ENCODE measurements at places on chromosomes 11 and 22. TPM values are rescaled to one million over a fixed set of nuclear protein-coding genes. Genes with fewer than 3 reads are reported as not detected.

Gene MS4A12
- total RNA-seq: not detected

DNA sequence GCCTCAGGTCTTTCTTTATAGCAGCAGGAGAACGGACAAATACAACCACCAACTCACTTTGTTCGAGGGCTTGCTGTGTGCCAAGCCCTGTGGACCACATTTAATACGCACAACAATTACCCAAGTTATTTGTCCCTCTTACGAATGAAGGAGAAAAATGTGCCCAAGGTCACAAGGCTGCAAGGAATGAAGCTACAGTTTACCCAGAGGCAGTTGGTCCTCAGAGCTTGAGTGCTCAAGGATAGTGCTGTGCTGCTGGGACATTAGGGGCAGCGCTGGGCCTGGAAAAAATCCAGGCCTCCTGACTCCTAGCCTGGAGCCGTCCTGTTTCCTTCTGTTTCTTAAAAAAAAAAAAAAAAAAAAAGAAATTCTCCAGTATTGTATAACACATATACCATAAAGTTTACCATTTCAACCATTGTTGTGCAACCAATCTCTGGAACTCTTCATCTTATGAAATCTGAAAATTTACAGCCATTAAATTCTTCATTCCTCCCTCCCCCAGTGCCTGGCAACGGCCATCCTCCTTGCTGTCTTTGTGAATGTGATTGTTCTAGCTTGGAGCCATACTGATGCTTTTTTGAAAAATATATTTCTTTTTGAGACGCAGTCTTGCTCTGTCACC, 1.0 kb upstream of the C11orf86 start:
- no peak for DNase-seq
- no peaks in the 10 kb centered on the region for H3K36me3 ChIP-seq
- H3K27ac ChIP-seq: no peak overlapping the region
- peaks cover 3% of the 10 kb centered on the region for H3K27me3 ChIP-seq
- peaks cover 4% of the 10 kb centered on the region for H3K4me1 ChIP-seq

DNA sequence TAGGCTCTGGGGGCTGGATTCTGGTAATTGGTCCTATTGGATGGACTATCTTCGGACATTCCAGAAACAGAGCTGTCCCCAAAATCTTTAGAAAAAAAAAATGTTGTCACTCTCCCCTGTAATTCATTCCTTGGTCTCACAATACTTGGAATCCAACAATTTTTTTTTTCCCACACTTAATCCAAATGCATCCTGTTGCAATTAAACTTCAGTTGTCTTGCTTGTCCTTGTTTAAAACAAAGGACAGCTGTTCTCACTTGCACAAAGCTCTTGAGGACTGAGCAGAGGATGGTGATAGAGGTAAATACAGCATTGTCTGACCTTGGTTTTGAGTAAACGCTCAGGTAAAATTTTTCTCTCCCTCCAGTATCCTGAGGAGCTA, 75.3 kb downstream of the SC5D start:
- H3K27ac ChIP-seq: peak overlapping the region; percentile 89
- peaks cover 25% of the 10 kb centered on the region for H3K4me1 ChIP-seq

DNA sequence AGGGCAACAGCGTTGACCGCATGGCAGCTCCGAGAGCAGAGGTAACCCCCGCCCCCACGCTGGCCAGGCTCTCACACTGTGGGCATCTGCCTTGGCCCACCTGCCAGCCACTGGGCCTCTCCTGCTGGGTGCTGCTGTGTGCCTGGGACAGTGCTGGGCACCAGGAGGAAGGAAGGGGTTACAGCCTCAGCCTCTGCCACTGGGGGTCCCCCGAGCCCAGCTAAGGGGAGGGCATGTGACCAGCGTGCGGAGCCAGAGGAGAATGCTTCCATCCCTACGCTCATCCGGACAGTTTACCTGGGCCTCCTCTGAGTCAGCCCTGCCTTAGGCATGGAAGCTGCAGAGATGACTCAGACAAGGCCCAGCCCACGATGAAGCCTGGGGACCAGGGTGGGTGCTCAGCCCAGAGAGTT, 10.9 kb downstream of the NCF4 start:
- H3K4me3 ChIP-seq: no peak overlapping the region
- DNase-seq: no peak
- peaks cover 44% of the 10 kb centered on the region for H3K36me3 ChIP-seq
- peaks cover 23% of the 10 kb centered on the region for H3K4me1 ChIP-seq
- no peak overlapping the region for H3K27ac ChIP-seq
- no peaks in the 10 kb centered on the region for H3K27me3 ChIP-seq

GRCh38 chr11:28581286-28582242, 473.4 kb downstream of the METTL15 start:
- no peak overlapping the region for H3K27ac ChIP-seq
- H3K27me3 ChIP-seq: no peaks in the 10 kb centered on the region
- H3K4me3 ChIP-seq: no peak overlapping the region
- no peaks in the 10 kb centered on the region for H3K4me1 ChIP-seq
- no peaks in the 10 kb centered on the region for H3K36me3 ChIP-seq

DNA sequence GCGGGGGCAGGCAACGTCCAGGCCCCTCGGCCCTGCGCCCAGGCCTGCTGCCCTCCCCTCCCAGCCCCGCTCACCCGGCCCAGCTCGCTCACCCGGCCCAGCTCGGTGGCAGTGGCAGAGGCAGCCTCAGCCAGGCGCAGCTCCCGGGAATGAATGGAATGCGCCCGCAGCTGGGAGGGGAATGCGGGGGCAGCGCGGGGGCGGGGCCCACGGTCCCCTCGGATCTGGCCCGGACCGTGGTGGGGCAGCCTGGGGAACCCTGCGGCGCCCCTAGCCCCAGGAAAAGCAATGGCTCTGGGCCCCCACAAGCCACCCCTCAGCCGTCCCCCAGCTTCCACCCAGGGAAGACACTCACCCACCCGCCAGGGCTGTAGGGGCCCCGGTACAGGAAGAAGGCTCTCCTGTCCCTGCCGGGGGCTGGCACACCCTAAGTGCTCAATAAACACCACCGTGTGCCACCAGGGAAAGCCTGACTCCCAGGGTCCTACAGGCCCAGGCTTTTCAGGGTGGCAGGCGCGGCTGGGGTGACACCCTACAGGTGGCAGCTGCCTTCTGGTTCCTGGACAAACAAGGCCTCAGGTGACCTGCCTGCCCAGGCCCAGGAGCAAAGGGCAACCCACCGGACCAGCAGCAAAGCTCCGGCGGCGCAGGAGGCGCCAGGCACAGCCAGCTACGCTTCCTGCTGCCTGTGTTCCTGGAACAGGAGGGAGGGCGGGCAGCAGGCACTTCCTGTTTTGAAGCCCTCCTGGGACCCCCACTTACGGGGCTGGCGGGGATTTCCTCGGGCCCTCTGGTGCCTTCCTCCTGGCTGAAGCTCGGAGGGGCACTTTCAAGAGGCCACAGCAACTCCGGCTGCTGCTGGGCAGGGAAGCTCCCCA, 13.8 kb downstream of the PLXNB2 start:
- H3K27ac ChIP-seq: peak overlapping the region; percentile 78
- peaks cover under 1% of the 10 kb centered on the region for H3K27me3 ChIP-seq
- peak overlapping the region; percentile 71 for H3K4me3 ChIP-seq
- H3K36me3 ChIP-seq: peaks cover 2% of the 10 kb centered on the region

DNA sequence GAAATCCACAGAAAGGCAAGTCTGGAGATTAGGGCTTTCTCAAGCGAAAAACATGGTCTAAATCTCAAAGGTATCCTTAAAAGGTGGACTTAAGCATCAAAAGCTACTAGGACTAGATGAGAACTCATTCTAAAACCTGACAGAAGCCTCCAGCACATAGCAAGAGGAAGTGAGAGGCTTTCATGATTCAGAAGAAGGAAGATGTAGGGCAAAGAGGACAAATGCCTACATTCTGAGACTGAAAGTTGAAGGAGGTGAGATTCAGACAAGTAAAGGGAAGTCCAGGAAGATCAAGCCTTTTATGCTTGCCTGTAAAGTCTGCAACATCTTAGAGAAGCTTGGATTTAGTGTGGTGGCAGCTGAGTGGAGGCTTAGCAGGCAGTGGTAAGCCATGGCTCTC, 98.9 kb downstream of the PGR start:
- no peak overlapping the region for H3K4me3 ChIP-seq
- no peak overlapping the region for H3K27ac ChIP-seq
- no peaks in the 10 kb centered on the region for H3K4me1 ChIP-seq
- DNase-seq: no peak

DNA sequence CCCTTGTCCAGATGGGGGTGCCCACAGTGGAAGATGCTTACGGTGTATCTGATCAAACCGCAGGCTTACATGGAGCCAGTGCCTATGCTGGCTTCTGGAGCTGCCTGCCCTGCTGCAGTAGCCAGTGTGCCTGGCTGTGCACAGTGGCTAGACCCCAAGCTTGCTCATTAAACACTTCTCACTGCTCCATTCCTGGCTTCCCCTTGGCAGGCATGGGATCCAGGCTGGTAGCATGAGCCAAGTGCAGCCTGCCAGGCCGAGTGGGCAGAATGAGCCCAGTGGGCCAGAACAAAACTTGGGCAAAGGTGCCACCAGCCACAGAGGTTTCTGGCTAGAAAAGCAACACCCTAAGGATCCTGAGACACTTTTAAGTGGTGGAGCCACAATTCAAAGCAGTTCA, 55.4 kb upstream of the B3GNT6 start:
- no peaks in the 10 kb centered on the region for H3K27me3 ChIP-seq
- no peaks in the 10 kb centered on the region for H3K4me1 ChIP-seq
- H3K27ac ChIP-seq: no peak overlapping the region
- H3K4me3 ChIP-seq: no peak overlapping the region
- H3K36me3 ChIP-seq: peaks cover 8% of the 10 kb centered on the region
- DNase-seq: no peak

GRCh38 chr22:31692186-31692886, 30.3 kb upstream of the PISD start:
- peak overlapping the region; percentile 66 for H3K4me3 ChIP-seq
- peak overlapping the region; percentile 93 for H3K27ac ChIP-seq
- no peak for DNase-seq
- H3K27me3 ChIP-seq: no peaks in the 10 kb centered on the region
- H3K4me1 ChIP-seq: peaks cover 28% of the 10 kb centered on the region

- H3K27me3 ChIP-seq: no peaks in the 10 kb centered on the region
- DNase-seq: no peak
- H3K27ac ChIP-seq: no peak overlapping the region
- H3K4me3 ChIP-seq: no peak overlapping the region
- no peaks in the 10 kb centered on the region for H3K36me3 ChIP-seq
Measured at GRCh38 chr11:100961633-100962032, 168.0 kb downstream of the PGR start.
